Calu3 (cell line): ENCODE measurements at places on chromosomes 11 and 22. TPM values are rescaled to one million over a fixed set of nuclear protein-coding genes. Genes with fewer than 3 reads are reported as not detected.

DNA sequence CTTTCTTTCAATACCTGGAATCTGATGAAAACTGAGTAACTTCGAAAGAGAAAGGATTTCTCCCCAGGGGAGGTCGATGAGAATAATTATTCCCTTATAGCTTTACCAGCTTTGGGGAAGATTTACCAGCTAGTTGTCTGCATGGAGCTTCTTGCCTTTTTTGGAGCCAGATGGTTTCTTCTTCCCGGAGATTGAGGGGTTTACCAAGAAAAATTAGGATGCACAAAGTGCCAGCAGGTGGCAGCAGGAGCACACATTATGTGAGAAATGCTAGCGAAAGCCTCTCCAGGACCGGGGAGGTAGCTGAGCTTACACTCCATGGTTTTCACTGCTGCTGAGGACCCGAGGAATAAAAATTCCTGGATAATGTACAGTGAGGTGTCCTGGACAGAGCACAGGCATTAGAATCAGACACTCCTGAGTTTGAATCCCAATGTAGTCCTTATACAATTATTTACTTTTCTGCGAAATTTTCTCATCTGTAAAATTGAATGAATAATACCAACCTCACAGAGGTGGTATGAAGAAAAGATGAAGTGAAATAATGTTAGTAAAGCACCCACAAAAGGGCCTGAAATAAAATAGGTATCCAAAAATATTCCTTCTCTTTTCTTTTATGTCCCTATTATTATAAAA is 46.0 kb upstream of the PARVA start:
- H3K27ac ChIP-seq: no peak overlapping the region
- no peaks in the 10 kb centered on the region for H3K36me3 ChIP-seq
- no peak overlapping the region for H3K4me3 ChIP-seq
- peaks cover 18% of the 10 kb centered on the region for H3K4me1 ChIP-seq

- H3K27ac ChIP-seq: no peak overlapping the region
- H3K4me3 ChIP-seq: no peak overlapping the region
- no peaks in the 10 kb centered on the region for H3K4me1 ChIP-seq
- peaks cover 12% of the 10 kb centered on the region for H3K27me3 ChIP-seq
- no peak for DNase-seq
Measured at GRCh38 chr11:8329847-8330361, 66.2 kb upstream of the LMO1 start.

DNA sequence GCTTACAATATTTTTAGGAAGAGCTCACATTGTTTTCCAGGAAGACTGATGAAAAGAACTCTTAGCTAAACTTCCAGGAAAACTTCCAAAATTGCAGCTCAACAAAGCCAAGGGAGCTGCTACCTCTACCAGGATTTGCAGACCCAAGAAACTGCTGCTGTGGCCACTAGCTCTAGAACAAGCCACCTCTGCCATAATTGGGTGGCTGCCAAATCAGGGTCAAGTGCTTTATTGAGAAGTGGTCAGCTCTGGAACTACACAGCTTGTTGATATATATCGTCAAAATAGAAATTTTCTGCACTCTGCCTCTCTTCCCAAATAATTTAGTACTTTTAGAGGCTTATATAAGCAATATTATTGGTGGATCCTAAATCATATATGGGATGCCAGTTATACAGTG is 371.8 kb upstream of the CHORDC1 start:
- DNase-seq: peak; percentile 12
- no peak overlapping the region for H3K4me3 ChIP-seq
- H3K27ac ChIP-seq: no peak overlapping the region
- H3K36me3 ChIP-seq: no peaks in the 10 kb centered on the region

DNA sequence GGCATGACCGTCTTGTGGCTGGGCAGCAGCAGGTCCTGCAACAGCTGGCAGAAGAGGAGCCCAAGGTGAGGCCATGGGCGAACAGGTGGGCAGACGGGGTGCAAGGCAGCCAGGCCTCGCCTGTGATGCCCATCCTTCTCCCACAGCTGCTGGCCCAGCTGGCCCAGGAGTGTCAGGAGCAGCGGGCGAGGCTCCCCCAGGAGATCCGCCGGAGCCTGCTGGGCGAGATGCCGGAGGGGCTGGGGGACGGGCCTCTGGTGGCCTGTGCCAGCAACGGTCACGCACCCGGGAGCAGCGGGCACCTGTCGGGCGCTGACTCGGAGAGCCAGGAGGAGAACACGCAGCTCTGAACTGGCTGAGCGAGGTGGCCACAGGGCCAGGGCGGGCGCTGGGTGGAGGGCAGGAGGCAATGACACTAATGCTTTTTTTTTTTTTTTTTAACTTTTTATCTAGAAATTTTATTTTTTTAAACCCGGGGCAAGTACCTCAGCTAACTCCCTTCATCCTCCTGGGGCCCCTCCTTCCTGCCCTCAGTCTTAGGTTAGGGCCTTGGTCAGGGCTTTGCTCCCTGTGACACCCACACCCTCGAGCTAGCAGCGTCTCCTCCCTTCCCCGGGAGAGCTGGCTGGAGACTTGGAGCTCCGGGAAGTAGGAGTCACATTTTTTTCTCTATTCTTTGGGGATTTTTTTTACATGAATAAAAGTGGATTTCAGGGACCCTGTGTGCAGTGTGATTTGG is 16.0 kb downstream of the PLCB3 start:
- no peak overlapping the region for H3K27ac ChIP-seq
- no peaks in the 10 kb centered on the region for H3K27me3 ChIP-seq
- H3K4me1 ChIP-seq: peaks cover 18% of the 10 kb centered on the region
- no peak overlapping the region for H3K4me3 ChIP-seq
- peaks cover 61% of the 10 kb centered on the region for H3K36me3 ChIP-seq

GRCh38 chr11:77589181-77589520 is 602 bp upstream of the AQP11 start:
- peaks cover 6% of the 10 kb centered on the region for H3K4me1 ChIP-seq
- H3K36me3 ChIP-seq: peaks cover 37% of the 10 kb centered on the region
- peak overlapping the region; percentile 79 for H3K27ac ChIP-seq
- no peak for DNase-seq
- no peaks in the 10 kb centered on the region for H3K27me3 ChIP-seq

DNA sequence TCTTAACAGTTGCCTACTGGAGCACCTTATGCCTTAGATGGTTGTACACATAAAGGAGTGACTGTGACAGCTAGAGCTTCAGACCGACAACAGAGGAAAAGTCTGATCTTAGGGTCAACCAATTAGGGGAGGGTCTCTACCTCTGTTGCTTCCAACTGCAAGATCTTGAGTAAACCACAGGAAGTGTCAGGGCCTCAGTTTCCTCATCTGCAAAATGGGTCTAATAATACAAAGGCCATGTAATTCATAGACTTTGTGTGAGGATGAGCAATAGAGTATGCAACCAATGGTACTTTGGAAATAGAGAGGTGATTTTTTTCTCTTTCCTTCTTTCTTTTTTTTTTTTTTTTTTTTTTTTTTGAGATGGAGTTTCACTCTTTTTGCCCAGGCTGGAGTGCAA is 16.4 kb upstream of the ANO1 start:
- no peak overlapping the region for H3K27ac ChIP-seq
- no peak for DNase-seq
- no peaks in the 10 kb centered on the region for H3K27me3 ChIP-seq
- no peaks in the 10 kb centered on the region for H3K36me3 ChIP-seq

TH gene
- not detected in 2 replicates for total RNA-seq
